ENCODE measurements at places on chromosomes 1 and 21.

DNA sequence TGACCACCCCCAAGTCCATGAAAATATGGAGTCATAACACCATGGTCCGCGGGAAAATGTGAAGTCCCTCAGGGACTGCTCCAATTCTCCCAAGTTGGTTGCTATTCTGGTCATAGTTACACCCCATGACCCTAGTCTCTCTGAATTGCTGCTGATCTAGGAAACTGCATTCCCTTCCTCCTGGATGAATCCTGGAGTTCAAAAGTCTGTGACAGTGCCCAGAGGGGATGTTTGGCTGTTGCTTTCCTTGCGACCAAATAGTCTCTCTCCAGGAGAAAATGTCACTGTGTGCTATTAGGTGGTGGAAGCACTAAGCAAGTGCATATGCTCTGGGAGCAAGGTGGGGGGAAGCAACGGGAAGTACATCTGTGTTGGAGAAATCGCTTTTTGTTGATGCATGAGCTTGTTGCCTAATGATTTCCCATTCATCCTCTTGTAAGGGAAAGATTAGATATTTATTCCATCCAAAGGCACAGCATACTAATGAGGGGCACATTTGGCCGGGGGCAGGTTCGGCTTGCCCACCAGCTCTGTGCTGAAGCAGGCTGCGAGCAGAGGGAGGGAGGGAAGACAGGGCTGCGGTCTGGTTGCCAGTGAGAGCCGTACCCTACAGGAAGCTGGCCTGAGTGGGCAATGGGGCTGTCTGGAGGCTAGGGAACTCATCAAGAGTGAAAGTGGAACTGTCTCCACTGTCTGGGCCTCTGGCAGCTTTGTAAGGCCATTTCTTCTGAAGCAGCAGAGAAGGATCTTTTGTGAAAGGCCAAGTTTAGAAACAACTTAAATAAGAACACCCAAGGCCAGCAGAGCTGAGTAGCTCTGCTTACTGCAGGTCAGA, 27.2 kb downstream of the SYT6 start:
- DNase-seq: no peak

- no peak for DNase-seq
These were observed 8.2 kb upstream of the KCNA3 start for GRCh38 chr1:110682898-110683297.

- DNase-seq: no peak
These were observed 117.6 kb downstream of the KCNK2 start for GRCh38 chr1:215200121-215200520.

- no peak for DNase-seq
These were observed 1.7 kb downstream of the SPOCD1 start for GRCh38 chr1:31814041-31814511.

GRCh38 chr1:225777058-225777582, 506 bp upstream of the SRP9 start:
- no peak for DNase-seq

- DNase-seq: no peak
These were observed 81.0 kb downstream of the RPS6KC1 start for GRCh38 chr1:213131851-213132655.

- DNase-seq: no peak
These were observed 42.4 kb downstream of the C1orf87 start for GRCh38 chr1:60031146-60031545.

GRCh38 chr1:208820580-208821212, 576.5 kb upstream of the PLXNA2 start:
- no peak for DNase-seq

DNA sequence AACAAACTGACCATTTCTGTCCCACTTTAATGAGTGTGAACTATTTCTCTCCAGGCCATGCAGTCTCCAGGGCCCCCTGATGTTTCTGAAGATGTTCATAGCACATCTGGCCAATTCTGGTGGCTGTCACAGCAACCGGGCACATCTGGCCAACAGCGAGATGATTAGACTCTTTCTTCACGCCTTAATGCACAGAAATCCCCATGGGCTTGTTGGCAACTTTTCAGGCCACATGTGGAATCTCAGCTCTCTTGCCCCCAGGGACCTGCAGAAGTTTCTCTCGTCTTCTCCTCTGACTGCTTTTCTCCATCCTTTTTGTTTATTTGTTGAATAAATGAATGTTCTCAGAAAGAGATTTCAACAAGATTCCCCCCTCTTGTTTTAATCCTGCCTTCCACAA, 71.2 kb upstream of the HMGB4 start:
- no peak for DNase-seq

DNA sequence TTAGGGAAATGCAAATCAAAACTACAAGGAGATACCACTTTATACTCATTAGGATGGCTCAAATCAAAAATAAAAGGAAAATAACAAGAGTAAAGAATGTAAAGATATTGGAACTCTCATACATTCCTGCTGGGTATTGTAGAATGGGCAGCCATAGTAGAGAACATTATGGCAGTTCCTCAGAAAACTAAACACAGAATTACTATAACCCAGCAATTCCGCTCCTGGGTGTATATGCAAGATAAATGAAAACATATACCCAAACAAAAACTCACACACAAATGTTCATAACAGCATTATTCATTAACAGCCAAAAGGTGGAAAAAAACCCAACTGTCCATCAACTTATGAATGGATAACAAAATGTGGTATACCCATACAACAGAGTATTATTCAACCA, 11.4 kb downstream of the BEND5 start:
- DNase-seq: no peak

- DNase-seq: peak; percentile 60
These were observed 130.6 kb downstream of the SNX7 start for GRCh38 chr1:98792123-98792522.

DNA sequence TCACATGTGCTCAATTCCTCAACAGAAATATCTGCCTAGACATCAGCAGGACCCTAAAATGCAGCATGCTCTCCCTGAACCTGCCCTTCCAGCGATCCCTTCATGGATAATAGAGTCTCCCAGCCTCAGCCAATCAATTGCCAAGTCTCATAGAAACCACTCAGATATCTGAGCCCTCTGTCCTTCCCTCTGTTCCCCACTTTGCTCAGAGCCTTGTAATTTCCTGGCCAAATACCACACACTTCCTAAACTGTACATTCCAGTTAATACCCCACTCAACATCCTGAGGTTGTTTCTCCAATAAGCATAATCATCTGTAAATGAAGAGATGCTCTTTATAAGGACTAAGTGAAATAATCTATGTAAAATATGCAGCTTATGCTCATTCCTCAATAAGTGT, 59.3 kb upstream of the PTGFRN start:
- no peak for DNase-seq

DNA sequence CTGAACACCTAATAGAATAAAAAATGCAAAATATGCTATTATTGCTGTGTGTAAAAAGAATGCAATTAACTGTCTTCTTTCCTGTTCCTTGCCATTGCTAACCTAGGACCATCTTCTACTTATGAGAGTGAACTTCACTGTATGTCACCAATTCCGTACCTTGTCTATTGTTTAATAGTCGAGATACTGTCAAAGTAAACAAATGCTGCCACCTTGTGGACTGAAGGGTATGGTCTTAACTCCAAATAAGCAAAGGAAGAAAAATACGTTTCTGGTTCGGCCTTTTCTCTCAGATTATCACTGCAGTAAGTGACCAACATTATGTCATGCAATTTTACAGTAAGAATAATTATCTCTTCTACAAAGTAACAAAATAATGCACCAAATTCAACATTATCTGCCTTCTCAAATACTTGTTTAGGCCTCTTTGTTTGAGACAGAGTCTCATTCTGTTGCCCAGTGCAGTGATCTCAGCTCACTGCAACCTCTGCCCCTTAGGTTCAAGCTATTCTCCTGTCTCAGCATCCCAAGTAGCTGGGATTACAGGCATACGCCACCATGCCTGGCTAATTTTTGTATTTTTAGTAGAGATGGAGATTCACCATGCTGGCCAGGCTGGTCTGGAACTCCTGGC, 133.4 kb downstream of the COP1 start:
- peak; percentile 48 for DNase-seq

- no peak for DNase-seq
These were observed 8.1 kb upstream of the NCF2 start for GRCh38 chr1:183598386-183598785.

DNA sequence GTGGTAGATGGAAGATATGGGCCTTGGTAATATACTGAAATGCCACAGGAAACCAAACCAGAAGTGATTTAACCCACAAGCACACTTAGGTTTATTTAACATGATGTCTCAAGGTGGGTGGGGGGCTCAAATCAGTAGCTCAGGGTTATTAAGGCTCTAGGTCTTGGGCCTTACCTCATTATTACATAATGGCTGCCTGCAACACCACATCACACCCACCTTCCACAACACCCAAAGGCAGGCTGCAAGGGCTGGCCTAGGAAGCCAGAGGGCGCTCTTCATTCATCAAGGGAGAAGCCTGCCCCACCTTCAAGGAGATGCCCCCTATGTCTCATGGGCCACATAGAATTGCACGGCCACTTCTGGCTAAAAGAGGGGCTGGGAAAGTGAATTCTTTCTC, 6.0 kb downstream of the TFF1 start:
- DNase-seq: no peak

- no peak for DNase-seq
These were observed 16.7 kb downstream of the SLC6A9 start for GRCh38 chr1:44014365-44015104.

- no peak for DNase-seq
These were observed 85.6 kb downstream of the VAV3 start for GRCh38 chr1:107879346-107879745.

- DNase-seq: no peak
These were observed 4.3 kb downstream of the SLC45A3 start for GRCh38 chr1:205676002-205676401.

GRCh38 chr1:240806200-240806745, 194.3 kb upstream of the GREM2 start:
- no peak for DNase-seq

Data from amniotic stem cell (primary cell).